ENCODE measurements at places on chromosomes 5 and 9.

DNA sequence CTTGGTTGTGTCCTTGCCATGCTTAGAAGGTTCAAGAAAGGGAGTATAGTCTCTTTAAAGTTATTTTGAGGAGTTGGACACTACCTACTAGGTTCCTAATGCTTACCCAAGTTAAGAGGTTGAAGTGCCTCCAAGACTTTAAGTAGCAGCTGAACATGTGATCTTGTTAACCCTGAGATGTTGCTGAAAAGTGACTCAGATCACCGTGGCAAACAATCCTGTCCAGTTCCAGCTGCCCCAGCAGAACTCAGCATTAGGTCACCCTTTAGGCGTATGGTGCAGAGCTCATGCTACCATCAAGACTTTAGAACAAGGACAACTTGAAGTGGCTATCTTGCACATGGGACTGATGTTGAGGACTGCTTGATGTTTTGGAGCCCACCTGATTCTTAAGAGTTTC lies 22.5 kb downstream of the ZNF462 start:
- no peak for DNase-seq

GRCh38 chr9:89359751-89360261 lies 41.5 kb downstream of the SECISBP2 start:
- no peak for DNase-seq

- no peak for DNase-seq
Observed at GRCh38 chr5:74863726-74864125, 2.5 kb downstream of the FAM169A start.

GRCh38 chr5:142888469-142889085 lies 118.4 kb downstream of the ARHGAP26 start:
- DNase-seq: no peak

GRCh38 chr9:128099231-128099931 lies 28.1 kb downstream of the PTGES2 start:
- no peak for DNase-seq

DNA sequence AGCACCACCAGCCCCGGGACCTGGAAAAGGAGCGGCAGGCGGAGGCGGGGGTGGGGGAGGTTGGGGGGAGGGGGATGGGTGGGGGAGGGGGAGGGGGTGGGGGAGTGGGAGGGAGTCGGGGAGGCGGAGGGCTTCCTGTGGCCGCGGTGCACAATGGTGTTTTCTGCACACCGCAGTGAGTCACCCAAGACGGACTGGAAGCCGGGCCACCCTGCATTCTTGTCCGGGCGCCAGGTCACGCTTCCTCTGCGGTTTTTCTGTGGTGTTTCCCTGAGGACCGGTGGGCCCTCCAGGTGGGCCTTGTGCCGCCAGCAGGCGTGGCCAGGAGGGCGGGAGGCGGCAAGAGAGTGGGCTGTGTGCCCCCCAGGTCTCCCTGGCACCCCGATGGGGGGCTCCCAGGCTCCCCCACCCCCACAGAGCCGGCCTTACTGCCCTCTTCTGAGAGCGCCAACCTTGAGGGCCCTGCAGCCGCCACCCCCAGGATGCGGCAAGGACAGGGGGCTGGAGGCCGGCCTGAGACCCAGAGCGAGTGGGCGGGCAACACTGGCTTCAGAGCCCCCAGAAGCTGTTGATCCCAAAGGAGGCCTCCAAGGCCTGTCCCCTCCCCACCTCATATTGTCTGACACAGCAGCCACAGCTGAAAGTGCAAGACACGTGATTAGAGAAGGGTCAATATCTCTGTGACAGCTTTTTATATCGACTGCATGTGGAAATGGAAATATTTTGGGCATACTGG lies 11.1 kb downstream of the EXD3 start:
- DNase-seq: peak; percentile 80

DNA sequence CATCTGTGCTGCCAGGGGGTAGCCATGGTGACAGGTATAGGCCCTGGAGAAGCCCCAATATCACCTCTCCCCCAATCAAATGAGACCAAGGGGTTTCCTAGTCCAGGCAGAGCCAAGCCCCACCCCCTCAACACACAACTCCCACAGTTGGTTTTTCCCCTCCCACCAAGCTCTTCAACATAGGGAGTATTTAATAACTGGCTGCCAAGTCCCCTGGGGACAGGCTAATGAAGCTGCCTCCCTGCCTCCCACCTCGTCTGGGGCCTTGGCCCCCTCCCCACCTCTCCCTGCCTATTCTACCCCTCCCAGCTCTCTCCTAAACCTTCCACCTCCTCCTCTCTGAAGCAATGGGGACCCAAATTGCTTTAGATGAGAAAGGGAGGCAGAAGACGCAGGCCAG lies 23.4 kb downstream of the CPLX2 start:
- no peak for DNase-seq

Data from lower lobe of right lung (tissue), 2 donors.